Naive thymus-derived CD4-positive, alpha-beta T cell (primary cell): ENCODE measurements at places on chromosomes 11 and 22. TPM values are rescaled to one million over a fixed set of nuclear protein-coding genes. Genes with fewer than 3 reads are reported as not detected.

DNA sequence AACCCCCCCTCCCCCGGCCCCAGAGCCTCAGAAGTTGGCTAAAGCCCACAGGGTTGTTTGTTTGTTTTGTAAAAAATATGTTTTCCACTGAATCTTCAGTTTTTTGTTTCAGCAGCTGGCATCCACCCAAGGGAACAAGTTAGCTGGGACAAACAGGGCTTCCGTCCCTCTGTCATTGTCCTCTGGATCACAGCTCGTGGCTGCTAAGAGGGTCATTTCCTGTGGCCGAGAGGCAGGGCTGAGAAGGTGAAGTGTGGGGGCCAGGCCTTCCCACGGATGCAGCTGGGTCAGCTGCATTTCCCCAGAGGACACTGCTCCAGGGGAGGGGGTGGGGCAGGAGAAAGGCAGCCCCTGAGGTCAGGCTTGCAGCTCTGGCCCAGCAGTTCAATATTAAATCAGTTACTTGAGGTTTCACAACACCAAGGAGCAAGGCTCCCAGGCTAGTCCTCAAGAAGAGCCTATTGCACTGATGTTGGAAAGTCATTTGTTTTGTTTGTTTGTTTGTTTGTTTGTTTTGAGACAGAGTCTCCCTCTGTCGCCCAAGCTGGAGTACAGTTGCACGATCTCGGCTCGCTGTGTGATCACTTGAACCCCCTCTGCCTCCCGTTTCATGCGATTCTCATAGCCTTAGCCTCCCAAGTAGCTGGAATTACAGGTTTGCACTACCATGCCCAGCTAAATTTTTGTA lies 34.4 kb upstream of the SMTN start:
- DNase-seq = no peak

- no peak for DNase-seq
Measured at GRCh38 chr22:44573451-44573850, 75.4 kb upstream of the RTL6 start.

Gene KCNE3
- 0.27 TPM for total RNA-seq

Gene CRYBB2
- not detected for total RNA-seq

Gene C11orf86
- total RNA-seq = not detected

Gene AIFM3
- total RNA-seq = 1.2 TPM

DNA sequence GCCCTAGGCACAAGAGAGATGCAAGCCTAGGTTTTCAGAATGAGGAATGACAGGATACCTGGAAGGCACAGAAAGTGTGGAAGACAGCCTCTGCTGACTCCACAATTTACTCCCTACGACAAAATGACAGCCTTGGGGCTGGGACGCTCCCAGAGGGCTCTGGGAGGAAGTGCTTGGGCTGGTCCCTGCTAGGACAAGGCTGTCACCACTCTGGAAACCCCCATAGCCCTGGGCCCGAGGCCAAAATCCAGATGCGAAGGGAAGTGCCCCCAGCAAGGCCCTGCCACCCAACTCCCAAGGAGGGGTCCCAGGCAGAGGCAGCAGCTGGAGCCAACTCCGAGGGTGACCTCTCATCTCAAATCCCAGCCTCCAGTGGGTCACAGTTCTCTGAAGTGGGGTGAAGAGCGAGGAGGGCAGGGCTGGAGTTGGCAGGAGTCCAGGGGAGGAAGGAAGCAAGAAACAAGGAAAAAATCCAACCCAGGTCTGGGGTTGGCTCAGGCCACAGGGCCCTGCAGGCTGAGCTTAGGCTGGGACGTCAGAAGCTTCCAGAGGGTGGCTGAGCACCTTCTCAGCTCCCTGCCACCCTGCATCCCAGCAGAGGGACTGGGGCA lies 6.3 kb upstream of the CDC42EP2 start:
- no peak for DNase-seq

DNA sequence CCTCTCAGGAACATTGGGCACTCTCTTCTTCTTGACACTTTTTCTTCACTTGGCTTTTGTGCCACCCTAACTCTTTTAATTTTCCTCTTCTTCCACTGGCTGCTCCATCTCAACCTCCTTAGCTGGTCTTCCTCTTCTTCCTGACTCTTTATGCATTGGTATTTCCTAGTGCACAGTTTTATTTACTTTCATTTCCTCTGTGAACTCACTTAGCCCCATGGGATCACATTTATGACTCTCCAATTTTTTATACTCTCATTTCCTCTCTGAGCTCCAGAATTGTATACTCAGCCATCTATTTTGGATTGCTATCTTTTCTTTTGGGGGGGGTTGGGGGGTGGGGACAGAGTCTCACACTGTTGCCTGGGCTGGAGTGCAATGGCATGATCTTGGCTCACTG lies 38.5 kb upstream of the LARGE1 start:
- no peak for DNase-seq

Gene UBTFL1
- total RNA-seq = not detected

DNA sequence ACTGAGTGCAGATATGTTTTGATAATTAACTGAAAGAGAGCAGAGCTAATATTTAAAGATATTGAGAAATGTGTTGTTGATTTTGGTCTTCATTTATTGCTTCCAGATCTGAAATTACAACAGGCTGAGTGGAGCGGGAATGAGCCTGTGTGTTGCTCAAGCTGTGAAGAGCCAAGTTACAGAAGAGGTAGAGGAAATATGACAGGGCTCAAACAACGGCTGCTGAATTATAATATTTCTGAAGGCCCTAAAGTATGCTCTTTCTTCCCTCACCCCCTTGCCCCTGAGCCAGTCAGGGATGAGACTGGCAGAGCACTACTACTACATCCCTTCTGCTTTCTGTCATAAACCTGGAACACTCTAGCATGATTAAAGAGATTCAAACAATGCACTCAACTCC lies 115.6 kb downstream of the FANCF start:
- DNase-seq = no peak

Gene ADSL
- total RNA-seq = 65.7 TPM

Gene ROBO4
- total RNA-seq = not detected in 2 replicates

- DNase-seq = no peak
Measured at GRCh38 chr11:88317536-88317935, 20.0 kb downstream of the CTSC start.

DNA sequence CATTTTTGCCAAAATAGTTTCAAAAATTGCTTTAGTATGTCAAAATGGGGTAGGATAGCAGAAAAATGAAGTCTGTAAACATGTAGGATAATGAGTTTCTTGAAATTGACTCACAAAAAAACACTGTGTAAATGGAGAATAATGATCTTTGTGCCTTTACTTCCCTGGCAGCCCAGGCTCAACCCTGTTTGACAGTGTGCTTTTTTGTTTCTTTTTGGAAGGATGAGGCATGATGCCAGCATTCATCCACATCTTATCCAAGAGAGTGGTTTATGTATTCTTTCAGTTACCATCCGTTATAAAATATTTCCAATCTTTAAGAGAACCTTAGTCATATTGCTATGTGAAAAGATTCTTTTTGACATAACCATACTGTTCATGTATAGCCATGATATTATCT lies 70.6 kb downstream of the ARHGAP42 start:
- no peak for DNase-seq

Gene OR51G2
- total RNA-seq = not detected in 2 replicates

DNA sequence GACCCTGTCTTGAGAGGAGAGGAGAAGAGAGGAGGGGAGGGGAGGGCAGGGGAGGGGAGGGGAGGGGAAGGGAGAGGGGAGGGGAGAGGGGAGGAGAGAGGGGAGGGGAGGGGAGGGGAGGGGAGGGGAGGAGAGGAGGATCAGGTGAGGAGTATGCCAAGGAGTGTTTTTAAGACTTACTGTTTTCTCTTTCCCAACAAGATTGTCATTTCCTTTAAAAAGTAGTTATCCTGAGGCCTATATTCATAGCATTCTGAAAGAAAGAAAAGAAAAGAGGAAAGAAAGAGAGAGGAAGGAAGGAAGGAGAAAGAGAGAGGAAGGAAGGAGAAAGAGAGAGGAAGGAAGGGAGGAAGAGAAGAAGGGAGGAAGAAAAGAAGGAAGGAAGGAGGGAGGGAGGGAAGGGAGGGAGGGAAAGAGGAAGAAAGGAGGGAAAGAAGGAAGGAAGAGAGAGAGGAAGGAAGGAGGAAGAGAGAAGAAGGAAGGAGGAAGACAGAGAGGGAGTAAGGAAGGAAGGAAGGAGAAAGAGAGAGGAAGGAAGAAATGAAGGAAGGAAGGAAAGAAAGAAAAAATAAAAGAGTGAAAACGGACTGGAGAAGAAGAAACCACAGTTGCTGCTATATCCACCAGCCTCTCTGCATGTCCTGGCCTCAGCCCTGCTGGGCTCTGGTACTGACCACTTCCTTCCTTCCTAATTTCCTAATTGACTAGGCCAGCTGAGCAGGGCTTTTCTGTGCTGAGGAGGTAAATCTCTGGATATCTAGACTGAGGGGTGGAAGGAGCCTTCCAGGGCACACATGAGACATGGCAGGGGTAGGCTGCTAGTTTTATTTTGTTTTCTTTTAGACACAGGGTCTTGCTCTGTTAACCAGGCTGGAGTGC lies 1.1 kb upstream of the SAA1 start:
- no peak for DNase-seq

- no peak for DNase-seq
Measured at GRCh38 chr11:89321401-89321800, 143.7 kb downstream of the TYR start.

Gene OR4A16
- total RNA-seq = not detected in 2 replicates

- DNase-seq = no peak
Measured at GRCh38 chr11:36741515-36741914, 143.5 kb upstream of the RAG2 start.

- no peak for DNase-seq
Measured at GRCh38 chr11:36278531-36279282, 10.5 kb downstream of the COMMD9 start.

Gene CDC42EP2
- 1.3 TPM for total RNA-seq

Gene TCN2
- total RNA-seq = 0.57 TPM
